ENCODE measurements at places on chromosomes 3 and 15. TPM values are rescaled to one million over a fixed set of nuclear protein-coding genes. Genes with fewer than 3 reads are reported as not detected.

DNA sequence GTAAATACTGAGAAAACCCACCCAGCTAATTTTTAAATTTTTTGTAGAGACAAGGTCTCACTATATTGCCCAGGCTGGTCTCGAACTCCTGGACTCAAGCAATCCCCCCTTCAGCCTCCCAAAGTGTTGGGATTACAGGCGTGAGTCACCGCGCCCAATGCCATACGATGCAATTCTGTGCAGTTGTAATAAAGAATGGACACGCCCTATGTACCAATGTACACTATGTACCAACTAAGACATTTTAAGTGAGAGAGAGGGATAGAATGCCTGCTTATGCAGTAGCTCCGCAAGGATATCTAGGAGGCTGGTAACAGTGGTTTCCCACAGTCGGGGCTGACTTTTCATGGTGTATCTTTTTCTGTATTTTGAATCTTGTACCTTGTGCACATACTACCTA is 14.6 kb downstream of the ZNF710 start:
- DNase-seq = no peak

DNA sequence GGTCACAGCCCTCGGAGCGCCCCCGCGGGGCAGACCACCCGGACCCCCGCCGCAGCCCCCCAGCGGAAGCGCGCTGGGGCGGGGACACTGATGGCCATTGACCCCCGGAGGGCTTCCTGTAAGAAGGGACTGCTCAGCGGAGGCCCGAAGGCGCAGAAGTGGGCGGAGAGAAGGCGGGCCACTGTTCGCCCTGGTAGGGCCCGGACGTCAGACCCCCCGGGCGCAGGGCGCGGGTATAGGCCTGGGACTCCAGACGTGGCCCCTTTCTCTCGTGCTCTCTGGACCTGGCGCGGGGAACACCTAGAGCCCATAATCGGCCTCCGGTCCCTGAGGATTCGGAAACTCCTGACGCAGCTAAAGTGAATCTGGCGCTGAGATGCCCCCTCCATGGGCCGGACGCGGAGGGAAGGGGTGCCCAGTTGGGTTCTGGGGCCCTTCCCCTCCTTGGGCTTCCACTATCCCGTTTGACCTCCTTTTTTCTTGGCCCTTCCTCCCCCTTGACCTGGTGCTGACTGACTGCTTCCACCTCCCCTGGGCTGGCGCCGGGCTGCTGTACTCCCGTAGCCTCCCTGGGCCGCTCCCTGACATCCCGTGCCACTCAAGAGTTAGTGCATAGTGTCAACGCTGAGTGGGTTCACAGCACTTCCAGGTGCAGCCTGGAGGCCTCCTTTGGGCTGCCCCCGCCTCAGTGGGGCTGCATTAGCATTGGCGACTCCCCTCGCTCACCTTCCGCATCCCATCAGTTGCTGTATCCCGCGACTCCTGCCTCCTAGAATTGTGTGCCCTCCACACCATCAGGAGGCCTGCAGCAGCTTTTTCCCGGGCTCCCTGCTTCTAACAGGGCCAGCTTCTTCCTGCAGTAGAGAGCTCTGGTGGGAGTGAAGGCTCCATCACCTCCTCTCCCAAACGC is 694 bp downstream of the ABTB1 start:
- DNase-seq = peak; percentile 57

DNA sequence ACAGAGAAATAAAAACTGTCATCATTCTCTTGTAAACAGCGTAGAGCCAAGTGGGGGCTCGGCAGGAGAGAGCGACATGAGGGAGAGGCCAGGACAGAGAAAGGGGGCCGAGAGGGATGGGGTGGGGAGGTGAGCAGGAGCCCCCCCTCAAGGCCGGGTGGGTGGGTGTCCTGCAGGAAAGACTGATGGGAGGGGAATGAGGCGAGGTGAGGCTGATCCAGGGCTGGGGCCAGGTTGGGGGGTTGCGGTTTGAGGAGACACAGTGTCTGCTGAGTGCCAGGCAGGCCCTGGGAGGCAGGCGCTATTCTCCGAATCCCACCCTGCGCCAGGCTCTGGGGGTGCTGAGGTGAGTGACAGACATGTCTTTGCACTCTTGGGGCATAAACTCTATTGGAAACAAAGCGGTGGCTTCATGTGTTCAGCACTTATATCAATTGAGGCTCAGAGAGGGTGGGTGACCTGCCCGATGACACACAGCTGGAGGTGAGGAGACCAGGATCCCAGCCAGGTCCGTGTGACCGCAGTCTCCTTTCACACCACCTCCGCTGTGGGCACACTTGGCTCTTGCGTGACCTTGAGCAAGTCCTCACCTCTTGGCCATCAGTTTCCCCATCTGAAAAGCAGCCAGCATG is 19.6 kb upstream of the CSPG4 start:
- DNase-seq = no peak

GRCh38 chr15:92811148-92811913 is 88.8 kb upstream of the CHD2 start:
- DNase-seq = no peak

GRCh38 chr15:50224606-50225005 is 40.9 kb downstream of the HDC start:
- no peak for DNase-seq

GRCh38 chr3:122255757-122256439 is 69.2 kb upstream of the CSTA start:
- DNase-seq = no peak

DNA sequence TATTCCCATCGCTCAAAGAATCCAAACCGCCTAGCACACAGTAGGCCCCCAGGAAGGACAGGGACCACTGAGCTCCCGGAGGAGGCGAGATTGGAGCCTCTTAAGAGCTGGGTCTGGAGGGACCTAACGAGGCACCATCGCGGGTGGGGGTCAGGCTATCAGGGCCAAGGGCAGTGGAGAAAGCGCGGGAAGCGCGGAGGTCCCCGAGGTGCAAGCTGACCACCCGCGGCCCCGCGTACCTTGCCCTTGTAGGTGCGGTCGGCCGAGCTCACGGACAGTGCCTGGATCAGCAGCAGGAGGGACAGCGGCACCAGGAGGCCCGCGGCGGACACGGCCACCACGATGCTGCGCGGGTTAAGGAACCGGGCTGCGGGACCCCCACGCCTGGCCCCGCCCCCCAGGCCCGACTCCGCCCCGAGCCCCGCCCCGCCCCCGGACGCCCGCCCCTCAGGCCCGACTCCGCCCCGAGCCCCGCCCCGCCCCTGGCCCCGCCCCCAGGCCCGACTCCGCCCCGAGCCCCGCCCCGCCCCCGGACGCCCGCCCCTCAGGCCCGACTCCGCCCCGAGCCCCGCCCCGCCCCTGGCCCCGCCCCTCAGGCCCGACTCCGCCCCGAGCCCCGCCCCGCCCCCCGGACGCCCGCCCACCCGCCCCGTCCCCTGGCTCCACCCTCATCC is 3.9 kb downstream of the ZDHHC19 start:
- DNase-seq = no peak

Gene UROC1
- 0.75 TPM for total RNA-seq

Gene SLC12A6
- 42.3 TPM for total RNA-seq

Gene THBS1
- 5.0 TPM for total RNA-seq

Gene IGSF10
- 0.64 TPM for total RNA-seq

Gene RTP3
- not detected for total RNA-seq
